Stimulated activated CD8-positive, alpha-beta memory T cell treated with anti-CD3 and anti-CD28 coated beads, Interleukin-4, amount 100 ng/mL, for 1 hour (primary cell): ENCODE measurements at places on chromosomes 5 and 9.

DNA sequence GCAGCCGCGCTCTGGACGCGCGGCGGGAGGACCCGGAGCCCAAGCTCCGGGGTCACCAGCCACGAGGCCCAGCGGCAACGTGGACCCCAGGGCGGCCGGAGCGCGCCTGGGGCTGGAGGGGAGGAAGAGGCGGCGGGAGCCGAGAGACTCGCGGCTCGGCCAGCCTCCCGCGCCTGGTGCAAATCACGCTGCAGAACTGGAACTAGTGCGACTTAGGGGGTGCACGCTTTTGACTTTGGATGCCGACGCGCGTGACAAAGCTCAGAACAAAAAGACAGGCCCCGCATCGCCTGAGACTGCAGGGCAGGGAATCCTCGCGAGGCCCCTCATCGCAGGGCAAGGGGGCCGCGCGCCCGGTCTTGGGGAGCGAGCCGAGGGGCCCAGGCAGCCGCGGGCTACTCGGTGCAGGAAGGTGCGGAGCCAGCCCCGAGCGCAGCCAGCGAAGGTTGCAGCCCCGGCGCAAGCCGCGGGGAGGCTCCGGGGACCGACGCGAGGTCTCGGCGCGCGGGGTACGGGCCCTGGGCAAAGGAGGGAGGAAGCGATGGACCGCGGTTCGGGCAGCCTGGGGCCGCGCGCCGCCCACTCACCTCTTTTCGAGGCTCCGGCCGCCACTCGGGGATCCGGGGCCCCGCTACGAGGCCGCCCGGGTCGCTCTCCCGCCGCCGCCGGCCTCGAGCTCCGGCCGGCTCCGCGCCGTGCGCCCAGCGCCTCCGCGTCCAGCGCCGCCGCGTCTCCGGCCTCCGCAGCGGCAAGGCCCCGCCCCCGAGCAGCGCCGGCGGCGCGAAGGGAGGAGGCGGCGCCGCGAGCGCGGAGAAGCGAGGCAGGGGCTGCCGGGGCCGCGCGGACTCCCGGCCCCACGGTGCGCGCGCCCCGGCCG lies at the start of gene GOLM1:
Gene GOLM1 (minus strand): TSS at position 735 of the 877 bp plus-strand sequence. CDS start 20,238 bp downstream, outside the sequence.
- DNase-seq, result no peak

GRCh38 chr5:67493676-67494075 lies 297.1 kb upstream of the CD180 start:
- DNase-seq, result no peak

GRCh38 chr9:129241725-129242124 lies 63.7 kb upstream of the IER5L start:
- no peak for DNase-seq

DNA sequence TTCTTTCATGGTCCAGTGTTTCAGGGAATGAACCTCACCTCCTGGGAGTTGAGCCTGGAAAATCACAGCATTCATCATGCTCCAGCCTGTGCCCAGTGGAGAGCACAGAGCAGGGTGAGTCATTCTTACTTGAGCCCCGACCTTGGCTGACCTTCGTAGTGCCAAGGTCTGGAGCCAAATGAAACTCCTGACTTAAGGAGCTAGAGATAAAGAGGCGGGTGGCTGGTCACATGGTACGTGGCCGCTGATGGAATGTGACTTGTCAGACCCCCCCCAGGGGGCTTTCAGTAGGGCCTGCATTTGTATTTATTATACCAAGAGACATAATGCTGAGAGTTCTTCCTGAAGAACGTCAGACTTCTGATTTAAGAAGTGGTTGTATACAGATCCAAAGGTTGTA lies 15.0 kb upstream of the PIP5K1B start:
- no peak for DNase-seq

DNA sequence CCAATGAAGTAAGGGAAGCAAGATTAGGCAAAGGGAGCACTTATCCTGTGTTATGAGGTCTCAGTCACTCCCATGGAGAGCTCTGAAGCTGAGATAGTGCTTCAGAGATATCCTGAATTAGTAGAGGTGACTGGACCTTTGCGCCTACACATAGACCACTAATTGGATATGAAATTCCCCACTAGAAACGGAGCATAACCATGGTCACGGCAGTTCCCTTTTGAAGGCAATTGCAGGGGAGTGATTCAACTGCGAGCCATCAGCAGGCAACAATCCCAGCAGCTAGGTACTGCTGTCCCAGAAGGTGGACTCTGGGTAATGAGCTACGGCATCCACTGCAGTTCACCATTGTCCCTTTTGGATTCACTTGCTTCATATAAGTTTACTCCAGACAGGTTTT lies 267.7 kb upstream of the RASA1 start:
- DNase-seq, result no peak

- no peak for DNase-seq
Measured at GRCh38 chr5:57280853-57281252, 107.0 kb downstream of the GPBP1 start.

DNA sequence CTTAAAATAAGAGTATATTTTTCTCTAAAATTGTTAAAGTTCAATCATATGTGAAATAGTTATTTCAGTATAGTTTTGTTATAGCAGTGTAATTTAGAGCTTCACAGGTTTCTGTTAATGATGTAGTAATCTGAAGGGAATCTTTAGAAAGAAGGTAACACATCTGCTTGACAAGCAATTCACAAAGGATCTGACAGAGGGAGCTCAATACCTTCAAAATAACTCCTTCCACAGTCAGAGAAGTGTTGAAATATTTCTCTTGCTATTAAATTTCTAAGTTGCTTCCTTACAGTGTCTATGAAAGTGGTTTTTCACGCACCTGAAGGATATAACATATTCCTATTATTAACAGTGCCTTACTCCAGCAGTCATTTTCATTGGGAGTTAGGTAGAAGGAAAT lies 44.9 kb downstream of the SLC25A51 start:
- DNase-seq, result no peak

GRCh38 chr9:90821697-90822096 lies 20.1 kb downstream of the SYK start:
- no peak for DNase-seq

GRCh38 chr9:86639899-86640379 lies 285.7 kb upstream of the TUT7 start:
- no peak for DNase-seq

GRCh38 chr5:180084638-180085561 lies 13.3 kb upstream of the RNF130 start:
- DNase-seq, result no peak

DNA sequence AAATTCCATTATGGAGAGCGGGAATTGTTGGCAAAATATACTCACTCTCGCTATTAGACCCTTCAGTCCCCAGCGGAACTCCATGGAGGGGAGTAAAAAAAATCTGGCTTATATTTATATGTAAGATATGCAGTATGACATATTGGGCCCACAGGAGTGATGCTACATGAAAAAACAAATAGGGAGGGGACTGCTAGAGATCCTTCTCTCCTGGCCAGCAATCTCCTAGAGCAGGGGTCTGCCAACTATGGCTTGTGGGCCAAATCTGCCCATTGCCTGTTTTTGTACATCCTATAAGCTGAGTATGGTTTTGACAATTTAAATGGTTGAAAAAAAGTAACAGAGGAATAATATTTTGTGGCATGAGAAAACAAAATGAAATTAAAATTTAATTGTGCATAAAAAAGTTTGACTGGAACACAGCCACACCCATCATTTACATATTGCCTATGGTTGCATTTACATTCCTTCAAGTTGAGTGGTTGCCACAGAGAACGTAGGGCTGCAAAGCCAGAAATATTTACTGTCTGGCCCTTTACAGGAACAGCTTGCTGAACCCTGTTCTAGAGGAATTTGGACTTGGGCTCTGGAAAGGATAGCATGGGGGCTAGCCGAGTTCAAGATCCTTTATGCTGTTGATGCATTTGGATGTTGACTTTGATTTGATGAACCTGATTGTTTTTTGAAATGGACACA lies 197.3 kb upstream of the CLINT1 start:
- DNase-seq, result no peak

DNA sequence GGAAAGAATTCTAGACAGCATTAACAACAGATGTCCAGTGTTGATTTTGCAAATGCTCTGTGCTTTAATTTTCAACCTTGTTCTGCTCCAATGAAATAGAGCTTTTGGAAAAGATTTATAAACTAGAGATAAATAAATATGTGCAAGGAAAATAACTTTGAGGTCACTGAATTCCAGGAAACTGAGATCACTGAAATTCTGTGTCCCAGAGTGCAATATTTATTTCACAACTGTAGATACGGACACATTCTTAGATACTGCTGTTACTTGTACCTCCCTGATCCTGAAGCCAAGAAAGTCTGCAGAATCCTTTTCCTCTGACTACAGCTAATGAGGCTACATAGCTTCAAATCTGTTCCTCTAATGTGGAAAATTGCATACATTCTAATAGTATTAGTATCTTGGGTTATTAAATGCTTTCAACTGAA lies 222.9 kb downstream of the DOCK8 start:
- no peak for DNase-seq
